Stimulated activated CD4-positive, alpha-beta T cell treated with anti-CD3 and anti-CD28 coated beads, Interleukin-2, amount 100 ng/mL, for 48 hours (primary cell): ENCODE measurements at places on chromosomes 7 and 10.

DNA sequence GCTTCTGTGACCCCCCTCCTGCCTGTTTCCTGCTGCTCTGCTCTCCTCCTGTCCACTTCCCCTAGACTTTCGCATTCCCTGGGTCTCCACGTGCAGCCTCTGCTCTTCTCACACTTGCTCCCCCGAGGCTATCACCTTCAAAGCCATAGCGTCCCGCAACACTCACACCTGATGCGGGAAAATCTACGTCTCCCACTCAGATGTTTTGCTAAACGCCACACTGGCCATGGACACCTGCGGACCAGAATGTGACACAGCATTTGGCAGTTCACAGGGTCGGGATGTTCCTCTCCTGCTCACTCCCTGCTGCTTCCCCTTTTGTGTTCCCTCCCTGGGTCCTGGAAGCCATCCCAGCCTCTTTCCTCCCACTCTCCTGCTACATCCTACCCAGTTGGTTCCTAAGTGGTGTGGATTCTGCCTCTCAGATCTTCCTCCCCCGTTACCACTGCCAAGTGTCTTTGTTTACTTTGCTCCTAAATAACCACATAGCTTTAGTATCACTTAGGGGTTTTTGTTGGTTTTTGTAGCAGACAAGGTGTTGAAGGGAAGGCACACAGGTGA is 33.7 kb upstream of the RBM33 start:
- DNase-seq = no peak

DNA sequence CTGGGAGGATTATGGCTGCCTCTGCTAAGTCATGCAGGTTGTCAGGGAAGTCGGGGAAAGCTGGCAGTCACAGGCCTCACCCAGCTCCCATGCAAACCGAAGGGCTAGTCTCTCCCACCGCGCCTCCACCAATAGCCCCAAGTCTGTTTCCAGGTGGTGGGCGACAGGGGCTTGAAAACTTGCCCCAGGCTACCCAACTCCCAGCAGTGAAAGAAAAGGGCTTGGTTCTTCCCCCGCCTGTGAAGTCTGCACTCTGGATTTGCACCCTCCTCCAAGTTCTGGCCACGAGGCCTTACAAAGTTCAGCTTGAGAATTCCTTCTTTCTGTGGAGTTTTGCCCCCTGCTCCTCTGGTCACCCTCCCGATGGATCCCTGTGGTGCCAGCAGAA is 99.9 kb upstream of the CHST15 start:
- no peak for DNase-seq

- DNase-seq = no peak
Measured at GRCh38 chr10:121531076-121531829, 67.0 kb downstream of the FGFR2 start.

GRCh38 chr10:71216363-71216695 is 4.0 kb downstream of the UNC5B start:
- no peak for DNase-seq

GRCh38 chr7:157667261-157667660 is 330.5 kb downstream of the DNAJB6 start:
- DNase-seq = no peak

GRCh38 chr10:28768227-28768626 is 90.9 kb downstream of the BAMBI start:
- DNase-seq = no peak

- no peak for DNase-seq
Measured at GRCh38 chr10:126146771-126147170, 241.5 kb downstream of the ADAM12 start.

DNA sequence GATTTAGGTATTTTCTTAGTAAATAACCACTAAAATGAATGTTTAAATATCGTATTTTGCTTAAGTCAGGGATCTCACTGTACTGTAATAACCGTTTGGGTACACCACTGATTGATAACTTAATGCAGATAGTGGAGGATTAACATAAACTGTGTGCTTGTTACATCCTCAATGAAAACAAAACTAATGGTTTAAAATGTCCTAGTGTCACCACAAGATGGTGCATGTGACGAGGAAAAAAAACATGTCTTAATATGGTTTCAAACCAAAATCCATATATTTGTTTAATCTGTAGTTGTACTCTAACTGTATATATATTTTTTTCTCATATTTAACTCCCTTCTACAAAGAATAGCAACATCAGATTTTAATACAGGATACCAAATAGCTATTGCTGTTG is 19.2 kb downstream of the ARMC10 start:
- DNase-seq = no peak

DNA sequence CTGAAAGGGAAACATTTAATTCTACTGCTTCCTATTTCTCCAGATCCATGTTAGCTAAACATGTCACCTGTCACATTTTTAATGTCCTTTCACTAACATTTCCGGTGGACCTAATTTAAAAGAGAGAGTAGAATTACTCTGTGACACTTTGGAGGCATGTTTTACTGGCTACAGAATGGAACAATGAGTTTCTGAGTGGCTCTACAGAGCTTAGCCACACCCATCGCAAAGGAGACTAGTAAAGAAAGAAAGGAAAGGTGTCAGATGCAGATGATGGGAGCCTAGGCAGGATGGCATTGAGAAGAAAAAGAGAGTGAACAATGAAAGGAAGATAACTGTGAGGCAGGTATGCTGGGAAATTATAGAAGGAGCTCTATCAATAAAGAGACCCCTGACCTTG is 35.9 kb downstream of the NDUFB2 start:
- DNase-seq = no peak

- DNase-seq = no peak
Measured at GRCh38 chr7:152754075-152754730, 5.3 kb upstream of the ACTR3B start.
